ENCODE measurements at places on chromosomes 5 and 9. TPM values are rescaled to one million over a fixed set of nuclear protein-coding genes. Genes with fewer than 3 reads are reported as not detected.

IFNA5 gene
- total RNA-seq, result not detected

GRCh38 chr9:12271421-12271891 is 421.7 kb upstream of the TYRP1 start:
- H3K36me3 ChIP-seq, result peaks cover 24% of the 10 kb centered on the region
- H3K27me3 ChIP-seq, result no peaks in the 10 kb centered on the region
- no peak overlapping the region for H3K4me3 ChIP-seq
- H3K27ac ChIP-seq, result no peak overlapping the region

- no peak for DNase-seq
- H3K36me3 ChIP-seq, result no peaks in the 10 kb centered on the region
- no peaks in the 10 kb centered on the region for H3K4me1 ChIP-seq
- no peak overlapping the region for H3K27ac ChIP-seq
- peaks cover 2% of the 10 kb centered on the region for H3K27me3 ChIP-seq
Observed at GRCh38 chr5:149381261-149381985, 2.3 kb upstream of the IL17B start.

DNA sequence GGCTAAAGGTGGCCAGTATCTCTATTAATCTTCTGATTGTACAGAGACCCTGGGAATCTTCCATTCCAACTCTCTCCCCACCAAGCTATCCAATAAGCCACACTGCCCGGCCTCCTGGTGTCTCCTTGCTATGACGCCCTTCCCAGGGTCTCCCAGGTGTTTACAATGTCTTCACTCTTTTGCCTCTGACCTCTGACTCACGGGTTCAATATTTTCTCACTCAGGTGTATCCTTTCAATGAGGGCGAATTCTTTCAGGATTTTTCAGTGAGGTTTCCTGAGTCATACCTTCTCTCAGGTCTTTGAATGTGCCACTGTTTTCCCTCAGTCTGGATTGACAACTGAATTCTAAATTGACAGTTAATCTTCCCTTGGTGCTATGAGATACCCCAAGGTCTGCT is 53.7 kb upstream of the IRX4 start:
- no peaks in the 10 kb centered on the region for H3K36me3 ChIP-seq
- DNase-seq, result no peak
- no peaks in the 10 kb centered on the region for H3K4me1 ChIP-seq
- no peak overlapping the region for H3K27ac ChIP-seq
- H3K27me3 ChIP-seq, result peaks cover 7% of the 10 kb centered on the region
- no peak overlapping the region for H3K4me3 ChIP-seq

FCN2 gene
- not detected for total RNA-seq

- H3K36me3 ChIP-seq, result no peaks in the 10 kb centered on the region
- H3K27me3 ChIP-seq, result no peaks in the 10 kb centered on the region
- H3K4me3 ChIP-seq, result no peak overlapping the region
Observed at GRCh38 chr5:150515446-150515845, 7.5 kb downstream of the NDST1 start.

CD180 gene
- not detected for total RNA-seq

DNA sequence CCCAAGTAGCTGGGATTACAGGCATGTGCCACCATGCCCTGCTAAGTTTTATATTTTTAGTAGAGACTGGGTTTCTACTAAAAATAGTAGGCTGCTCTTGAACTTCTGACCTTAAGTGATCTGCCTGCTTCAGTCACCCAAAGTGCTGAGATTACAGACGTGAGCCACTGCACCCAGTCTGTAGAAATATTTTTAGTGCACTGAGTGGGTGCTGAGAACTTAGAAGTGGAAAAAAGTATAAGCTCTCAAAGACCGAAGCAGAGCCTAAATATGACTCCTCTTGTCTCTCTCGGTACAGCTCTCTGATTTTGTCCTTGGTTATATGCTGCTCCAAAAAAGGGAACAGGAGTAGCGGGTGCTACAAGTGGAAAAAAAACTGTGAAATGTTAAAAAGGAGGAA is 353.8 kb upstream of the IZUMO3 start:
- DNase-seq, result no peak
- peaks cover 5% of the 10 kb centered on the region for H3K36me3 ChIP-seq
- no peak overlapping the region for H3K4me3 ChIP-seq

- H3K4me1 ChIP-seq, result no peaks in the 10 kb centered on the region
- no peak overlapping the region for H3K4me3 ChIP-seq
- no peaks in the 10 kb centered on the region for H3K36me3 ChIP-seq
- peaks cover 61% of the 10 kb centered on the region for H3K27me3 ChIP-seq
- no peak overlapping the region for H3K27ac ChIP-seq
- no peak for DNase-seq
Observed at GRCh38 chr5:175377816-175378215, 66.2 kb downstream of the DRD1 start.

- no peak overlapping the region for H3K4me3 ChIP-seq
- H3K27ac ChIP-seq, result no peak overlapping the region
- H3K36me3 ChIP-seq, result peaks cover 20% of the 10 kb centered on the region
- DNase-seq, result peak; percentile 61
- peaks cover 7% of the 10 kb centered on the region for H3K27me3 ChIP-seq
Observed at GRCh38 chr5:150801117-150801927, 22.8 kb downstream of the SMIM3 start.

Data from natural killer cell treated with Interleukin-12 subunit alpha and Interleukin-12 subunit beta and Interleukin-15 and Interleukin-18, amount 100 ng/mL, for 72 hours (primary cell).